Mucosa of descending colon (tissue), 3 donors: ENCODE measurements at places on chromosomes 1 and 21. TPM values are rescaled to one million over a fixed set of nuclear protein-coding genes. Genes with fewer than 3 reads are reported as not detected.

DNA sequence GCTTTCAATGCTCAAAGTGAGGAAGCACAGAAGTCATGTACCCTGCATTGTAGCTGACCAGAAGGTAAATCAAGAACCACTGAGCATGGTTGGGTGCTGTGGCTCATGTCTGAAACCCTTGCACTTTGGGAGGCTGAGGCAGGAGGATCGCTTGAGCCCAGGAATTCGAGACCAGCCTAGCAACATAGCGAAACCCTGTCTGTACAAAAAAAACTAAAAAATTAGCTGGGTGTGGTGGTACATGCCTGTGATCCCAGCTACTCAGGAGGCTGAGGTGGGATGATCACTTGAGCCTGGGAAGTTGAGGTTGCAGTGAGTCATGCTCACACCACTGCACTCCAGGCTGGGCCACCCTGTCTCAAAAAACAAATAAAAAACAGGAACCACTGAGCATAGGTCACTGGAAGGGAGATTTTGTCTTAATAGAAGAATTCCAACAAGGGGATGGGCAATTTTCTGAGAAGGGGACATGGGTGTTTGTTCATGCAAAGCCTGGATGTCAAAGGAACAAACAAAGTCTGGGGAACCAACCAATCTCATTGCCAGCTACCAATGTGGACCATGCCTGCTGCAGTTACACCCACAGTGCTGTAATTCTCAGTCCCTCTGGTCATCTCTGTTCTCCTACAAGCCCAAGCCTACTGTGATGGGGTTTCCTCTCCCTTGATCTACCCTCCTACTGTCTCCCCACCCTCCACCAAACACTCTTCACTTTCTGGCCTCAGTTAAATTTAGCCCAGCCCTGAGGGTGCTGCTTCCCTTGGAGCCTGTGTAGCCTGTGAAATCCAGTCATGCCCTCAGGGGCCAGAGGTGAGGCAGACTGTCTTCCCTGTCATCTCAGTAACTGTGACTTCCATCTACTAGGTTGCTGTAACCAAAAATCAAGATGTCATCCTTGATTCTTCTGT lies 47.9 kb downstream of the ELF3 start:
- no peak for DNase-seq

DNA sequence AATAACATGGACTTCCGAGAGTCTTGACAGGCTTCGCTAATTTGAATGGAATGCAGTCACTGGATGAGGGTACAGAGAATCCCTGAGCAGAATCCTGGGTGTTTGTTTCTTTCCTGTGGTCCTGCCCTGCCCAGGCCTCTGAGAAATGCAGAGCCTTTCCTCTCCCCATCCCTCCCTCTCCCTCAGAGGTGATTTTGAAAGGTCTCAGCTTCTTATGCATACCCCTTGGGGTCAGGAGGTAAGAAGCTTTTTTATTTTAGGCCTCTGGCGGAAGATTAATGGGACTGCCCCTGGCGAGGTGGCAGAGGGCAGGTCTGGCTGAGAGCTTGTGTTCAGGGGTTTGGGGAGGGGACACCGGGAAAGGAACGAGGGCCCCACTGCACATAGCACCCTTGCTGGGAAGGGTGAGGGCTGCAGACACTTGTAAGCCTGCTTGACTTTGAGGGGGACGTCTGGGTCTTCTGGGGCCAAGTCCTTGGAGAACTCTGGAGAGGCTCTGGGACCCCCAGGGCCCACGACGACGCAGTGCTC lies 116.5 kb upstream of the SLC45A1 start:
- DNase-seq, result no peak

DNA sequence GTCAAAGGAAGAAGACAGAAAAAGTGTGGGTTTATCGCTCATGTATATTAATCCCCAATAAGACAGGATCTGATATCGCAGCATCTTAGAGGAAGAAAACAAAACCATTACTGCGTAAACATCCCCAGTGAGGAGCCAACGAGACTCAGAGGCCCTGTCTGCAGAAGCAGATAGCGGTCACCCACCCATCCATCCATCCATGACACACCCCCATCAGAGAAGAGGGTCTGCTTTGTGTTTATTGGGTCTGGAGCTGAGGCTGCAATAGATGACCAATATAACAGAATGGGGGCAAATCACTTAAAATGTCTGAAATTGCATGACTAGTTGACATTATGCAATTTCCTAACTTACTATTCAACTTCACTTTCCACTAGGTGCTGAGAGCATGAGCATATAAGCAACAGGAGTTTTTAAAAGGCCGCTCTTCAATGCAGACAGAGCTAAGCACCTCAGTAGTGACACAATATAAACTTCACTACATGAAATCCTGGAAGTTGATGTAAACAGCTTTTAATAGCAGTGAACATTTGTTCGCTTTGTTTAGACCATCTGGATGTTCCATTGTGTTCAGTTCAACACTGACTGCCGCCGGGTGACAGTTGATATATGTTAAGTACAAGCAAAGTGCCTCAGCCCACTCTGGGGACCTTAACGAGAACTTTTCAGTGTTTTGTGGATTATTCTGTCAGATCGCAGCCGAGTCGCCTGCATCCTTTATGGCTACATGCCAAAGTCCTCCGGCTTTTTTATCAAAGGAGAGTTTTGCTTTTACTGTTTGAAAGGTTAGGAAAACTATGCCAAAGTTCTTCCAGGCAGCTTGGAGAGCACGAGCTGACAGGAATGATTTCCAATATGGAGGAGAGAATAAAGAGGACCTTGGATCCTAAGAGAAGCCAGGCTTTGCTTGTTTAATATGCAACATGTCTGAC lies 167.5 kb downstream of the ZNF281 start:
- DNase-seq, result no peak

DNA sequence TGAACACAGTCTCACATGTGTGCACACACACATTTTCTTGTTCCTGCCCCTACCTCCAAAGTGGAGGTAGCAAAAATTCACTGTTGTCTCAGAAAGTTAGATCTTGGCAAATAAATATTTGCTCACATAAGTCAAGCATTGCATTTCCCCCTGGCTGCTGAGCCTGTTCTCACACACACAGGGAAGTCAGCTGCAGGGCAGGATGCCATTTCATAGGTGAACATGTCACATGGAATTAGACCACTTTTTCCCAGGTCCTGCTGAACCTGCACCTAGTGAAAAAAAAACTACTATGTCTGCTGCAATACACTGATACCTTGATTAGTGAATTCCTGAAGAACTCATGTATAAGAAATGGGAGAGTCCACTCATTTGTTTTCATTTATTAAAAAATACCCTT lies 5.3 kb upstream of the CD55 start:
- no peak for DNase-seq

The IL19 gene
- total RNA-seq, result not detected

GRCh38 chr1:117118137-117118536 lies 3.4 kb downstream of the TRIM45 start:
- DNase-seq, result no peak

The AKT3 gene
- 8.2 TPM for total RNA-seq

GRCh38 chr1:205492774-205493173 lies 11.7 kb upstream of the CDK18 start:
- no peak for DNase-seq

The CDK18 gene
- 41.2 TPM for total RNA-seq

The RGSL1 gene
- not detected for total RNA-seq

The ZSWIM5 gene
- total RNA-seq, result 6.9 TPM

GRCh38 chr1:235022341-235022980 lies 106.2 kb downstream of the TOMM20 start:
- no peak for DNase-seq
